ENCODE measurements at places on chromosomes 6 and 20.

DNA sequence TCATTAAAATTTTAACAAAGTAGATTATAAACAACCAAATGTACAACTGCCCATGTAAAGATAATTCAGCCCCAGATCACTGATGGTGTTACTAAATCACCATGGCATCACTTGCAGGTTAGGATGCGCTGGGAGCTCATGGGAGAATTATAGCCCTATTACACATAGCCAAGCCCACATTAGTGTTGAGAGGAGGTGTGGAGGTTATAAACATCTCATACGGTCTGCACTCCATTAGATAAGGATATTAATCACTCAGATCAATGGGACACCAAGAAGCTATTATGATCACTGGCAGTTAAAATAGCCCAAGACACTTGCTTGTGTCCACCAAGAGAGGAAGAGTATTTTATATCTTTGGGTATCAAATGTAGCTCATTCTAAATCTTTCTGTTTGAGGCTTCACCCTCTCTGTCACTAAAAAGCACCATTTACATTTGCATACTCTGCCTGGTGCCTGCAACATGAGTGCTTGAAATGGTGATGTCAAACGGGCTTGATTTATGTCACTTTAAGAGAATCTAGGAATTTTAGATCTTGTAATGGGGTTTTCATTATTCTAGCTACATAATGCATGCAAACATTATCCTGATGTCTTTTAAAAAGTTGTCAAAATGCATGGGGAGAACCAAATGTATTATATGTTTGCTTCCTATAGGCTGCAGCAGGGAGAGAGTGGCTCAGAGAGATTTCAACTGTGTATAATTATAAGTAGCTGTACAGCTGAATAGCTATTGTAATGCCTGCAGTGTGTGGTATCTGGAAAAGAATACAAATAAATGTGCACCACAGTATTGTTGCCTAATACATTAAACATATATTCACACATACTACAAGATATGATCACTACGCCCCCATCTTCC, 654.1 kb upstream of the MARCKS start:
- DNase-seq = no peak

DNA sequence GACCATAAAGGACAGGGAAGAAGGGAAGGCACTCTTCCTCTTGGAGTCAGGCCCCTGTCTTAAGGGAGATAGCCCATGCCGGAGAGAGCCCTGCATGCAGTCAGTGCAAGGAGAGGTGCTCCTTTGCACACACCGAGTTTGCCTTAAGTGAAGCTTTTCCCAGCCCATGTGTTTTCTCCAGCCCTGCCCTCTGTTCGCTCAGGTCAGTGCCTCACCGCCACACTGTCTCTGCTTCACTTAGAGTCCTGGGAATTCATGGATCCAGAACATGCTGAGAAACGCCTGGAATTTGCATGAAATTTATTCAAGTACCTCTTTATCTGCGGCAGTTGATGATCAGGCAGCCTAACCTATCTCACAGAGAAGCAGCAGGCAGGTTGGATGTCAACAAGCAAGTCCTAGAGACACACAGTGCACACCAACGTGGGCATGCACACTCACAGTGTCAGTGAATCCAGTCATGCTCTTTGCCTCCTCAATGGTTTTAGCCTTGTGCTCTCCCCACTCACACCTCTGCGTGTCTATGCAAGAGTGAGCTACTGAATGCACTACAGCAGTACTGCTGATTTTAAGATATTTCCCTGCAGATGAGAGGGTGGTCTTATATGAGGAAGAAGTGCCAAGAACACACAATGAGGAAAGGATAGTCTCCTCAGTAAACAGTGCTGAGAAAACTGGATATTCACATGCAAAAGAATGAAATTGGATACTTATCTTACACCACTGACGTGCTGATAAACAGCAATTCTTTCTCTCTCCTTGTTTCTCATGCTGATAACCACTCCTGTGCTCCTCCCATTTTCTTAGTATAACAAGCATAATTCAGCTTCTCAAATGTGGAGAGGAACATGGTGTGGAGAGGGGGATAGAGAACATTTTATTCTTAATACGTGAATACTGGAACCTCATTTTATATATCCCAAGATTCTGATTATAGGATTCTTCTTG, 295.1 kb upstream of the CDYL start:
- no peak for DNase-seq

DNA sequence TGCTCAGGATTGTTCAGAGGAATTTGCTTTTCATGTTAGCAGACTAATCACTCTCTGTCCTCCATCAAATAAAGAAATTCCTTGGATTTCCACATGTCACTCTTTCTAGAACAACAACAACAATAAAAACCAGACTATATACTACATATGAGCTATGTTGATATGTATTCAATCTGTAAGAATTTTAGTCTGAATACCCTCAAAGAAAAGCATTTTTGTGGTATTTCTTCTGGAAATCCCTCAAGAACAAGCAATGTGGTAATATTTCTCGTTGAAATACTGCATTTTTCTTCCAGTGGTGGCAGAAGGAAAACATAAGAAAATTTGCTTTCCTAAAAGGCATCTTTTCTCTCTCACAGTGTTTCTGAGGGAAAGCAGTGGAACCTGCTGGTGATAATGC, 312.6 kb upstream of the RSPO3 start:
- DNase-seq = no peak

- DNase-seq = no peak
Measured at GRCh38 chr6:139588734-139589593, 214.5 kb upstream of the CITED2 start.

- peak; percentile 30 for DNase-seq
Measured at GRCh38 chr6:137904822-137905617, 38.0 kb downstream of the TNFAIP3 start.

DNA sequence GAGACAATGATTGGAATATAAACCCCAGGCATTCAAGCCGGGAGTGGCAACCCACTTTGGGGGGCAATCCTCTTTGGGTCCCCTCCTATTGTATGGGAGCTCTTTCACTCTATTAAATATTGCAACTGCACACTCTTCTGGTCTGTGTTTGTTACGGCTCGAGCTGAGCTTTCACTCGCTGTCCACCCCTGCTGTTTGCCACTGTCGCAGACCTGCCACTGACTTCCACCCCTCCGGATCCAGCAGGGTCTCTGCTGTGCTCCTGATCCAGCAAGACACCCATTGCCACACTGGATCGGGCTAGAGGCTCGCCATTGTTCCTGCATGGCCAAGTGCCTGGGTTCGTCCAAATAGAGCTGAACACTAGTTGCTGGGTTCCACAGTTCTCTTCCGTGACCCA, 222.8 kb upstream of the MANEA start:
- no peak for DNase-seq

DNA sequence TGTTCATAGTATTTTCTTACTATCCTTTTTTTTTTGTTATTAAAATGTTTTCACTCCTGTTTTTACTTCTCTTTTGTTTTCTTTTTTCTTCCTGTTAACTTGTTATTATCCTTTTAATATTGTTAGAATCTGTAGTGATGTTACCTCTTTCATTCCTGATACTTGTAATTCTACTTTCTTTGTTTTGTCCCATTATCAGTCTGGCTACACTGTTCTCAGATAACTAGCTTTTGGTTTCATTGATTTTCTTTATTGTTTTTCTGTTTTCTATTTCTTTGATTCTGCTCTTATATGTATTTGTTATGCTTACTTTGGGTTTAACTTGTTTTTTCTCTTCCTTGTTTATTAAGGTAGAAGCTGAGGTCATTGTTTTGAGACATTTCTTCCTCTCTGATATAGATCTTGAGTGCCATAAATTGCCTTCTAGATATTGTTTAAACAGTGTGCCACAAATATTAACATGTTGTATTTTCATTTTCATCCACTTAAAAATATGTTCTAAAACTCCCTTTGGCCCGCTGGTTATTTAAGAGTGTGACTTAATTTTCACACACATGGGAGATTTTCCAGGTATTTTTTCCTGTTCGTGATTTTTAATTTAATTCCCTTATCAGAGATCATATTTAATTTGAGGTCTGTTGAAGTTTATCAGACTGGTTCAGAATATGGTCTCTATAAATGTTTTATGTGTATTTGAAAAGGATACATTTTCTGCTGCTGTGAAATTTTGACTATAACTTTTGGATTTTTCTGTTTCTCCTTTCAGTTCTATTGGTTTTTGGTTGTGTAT, 6.7 kb downstream of the XRN2 start:
- DNase-seq = no peak

DNA sequence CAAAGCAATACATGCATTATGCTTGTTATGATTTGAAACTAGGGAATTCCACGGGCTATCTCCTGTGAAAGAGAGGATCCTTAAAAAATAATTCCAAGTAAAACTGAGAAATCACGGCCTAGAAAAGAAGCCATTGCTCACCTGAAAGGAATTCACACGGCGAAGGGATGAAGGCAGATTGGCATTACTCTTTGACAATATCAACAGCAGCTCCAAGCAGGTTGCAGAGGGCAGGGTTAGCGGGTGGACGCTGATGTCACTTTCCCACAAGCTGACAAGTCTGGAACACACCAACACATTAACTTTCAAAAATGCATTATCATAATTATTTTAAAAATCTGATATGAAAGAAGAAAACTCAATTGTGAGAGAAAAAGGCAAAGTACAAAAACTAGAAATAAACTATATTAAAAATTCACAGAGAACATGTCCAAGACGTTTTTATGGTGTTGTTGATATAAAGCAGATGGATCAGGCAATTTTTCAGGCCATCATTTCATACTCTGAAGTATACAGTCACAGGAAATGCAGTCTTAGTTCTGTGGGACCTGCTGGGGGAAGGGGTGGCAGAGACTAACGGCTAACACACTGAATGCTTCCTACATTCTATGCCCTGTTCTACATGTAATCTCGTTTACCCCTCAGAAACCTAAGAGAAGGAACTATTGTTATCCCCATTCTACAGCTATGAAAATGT, 108.3 kb downstream of the UBE3D start:
- DNase-seq = peak; percentile 46

DNA sequence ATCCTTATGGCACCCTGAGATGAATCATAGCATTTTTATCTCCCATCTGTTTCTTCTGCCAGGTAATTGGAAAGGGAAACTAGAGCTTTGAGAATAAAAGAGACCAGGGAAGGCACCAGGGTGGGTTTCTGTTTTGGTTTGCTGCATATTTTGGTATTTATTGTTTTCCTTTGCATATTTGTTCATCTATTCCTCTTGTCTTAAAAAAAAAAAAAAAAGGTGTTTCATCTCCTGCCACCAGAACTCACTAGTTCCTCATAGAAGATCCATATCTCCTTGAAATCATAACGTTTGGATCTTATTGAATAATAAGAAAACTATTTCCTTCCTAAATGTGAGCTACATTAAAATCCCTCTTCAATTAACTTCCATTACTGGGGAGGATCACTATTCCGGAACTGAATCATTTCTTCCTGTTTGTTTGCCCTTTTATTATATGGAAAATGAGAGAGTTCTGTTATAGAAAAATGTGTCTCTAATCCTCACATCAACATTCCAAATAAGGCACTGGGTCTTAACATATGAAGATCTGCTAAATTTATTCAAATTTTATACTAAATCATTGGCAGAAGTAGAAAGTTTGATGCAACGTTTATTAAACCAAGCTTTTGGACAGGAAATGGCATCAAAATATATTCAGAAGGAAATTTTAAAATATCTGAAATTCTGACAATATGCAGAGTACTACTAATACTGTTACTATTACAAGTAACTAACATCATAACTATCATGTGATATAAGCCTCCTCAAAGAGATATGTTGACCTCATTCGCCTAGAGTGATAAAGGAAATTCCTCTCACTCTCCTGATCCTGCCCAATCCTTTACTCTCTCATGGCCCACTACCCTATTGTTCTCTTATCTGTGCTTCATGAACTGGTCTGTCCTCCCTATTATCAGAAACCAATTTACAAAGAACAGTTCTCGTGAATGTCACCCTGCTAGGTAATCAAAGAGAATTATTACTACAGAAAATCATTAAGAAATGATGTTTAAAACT, 229.4 kb upstream of the RSPO3 start:
- DNase-seq = no peak

- no peak for DNase-seq
Measured at GRCh38 chr6:42047213-42047590, 3.1 kb upstream of the TAF8 start.

DNA sequence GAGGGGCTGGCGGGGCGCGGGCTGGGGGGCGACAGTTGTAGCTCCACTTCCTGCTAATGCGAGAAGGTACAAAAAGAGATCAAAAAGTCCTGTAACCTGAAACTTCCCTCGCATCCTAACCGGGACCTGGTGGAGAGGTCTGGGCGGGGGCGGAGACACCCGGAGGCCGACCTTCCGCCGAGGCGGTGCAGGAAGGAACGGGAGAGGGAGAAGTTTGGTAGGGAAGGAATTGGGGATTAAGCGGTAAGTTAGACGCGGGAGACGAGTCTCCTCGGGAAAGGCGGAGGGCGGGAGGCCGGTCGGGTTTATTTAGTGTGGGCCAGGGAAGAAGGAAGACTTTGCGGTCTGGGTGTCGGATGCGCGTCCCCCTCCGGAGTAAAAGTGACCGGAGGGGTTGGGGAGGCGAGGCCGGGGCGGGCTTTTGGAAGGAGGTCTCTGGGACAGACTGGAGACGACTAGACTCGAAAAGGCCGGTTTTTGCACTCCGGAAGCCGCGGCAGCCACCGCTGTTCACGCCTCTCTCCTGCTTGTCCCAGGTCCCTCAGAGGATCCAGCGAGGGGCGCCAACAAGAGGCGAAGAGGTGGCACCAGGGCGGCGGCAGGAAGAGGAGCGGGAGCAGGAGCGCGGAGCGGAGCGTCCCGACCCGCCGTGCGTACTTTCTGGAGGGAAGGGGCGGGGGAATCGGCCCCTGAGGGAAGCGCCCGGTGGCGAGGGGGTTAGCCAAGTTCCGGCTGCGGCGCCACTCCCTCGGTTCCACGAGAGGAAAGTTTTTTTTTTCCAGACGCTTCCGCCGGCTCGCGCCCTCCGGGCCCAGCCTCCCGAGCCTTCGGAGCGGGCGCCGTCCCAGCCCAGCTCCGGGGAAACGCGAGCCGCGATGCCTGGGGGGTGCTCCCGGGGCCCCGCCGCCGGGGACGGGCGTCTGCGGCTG, 734 bp downstream of the TPBG start:
- peak; percentile 83 for DNase-seq

DNA sequence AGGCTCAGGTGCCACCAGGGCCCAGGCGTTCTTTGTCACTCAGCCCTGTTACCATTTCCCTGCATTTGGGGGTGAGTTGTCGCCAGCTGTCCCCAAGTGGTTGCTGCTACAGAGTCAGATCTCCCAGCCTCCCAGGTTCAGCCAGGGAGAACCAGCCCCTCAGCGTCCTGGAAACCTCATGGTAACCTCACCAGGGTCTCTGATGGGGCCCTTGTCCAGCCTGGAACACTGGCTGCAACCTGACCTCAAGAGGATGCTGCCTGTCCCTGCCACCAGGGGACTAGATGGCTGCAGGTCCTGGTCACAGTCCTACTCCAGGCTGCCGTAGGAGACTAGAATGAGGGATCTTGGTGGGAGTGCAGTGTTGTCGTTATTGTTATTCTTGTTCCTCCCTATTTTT, 228.3 kb upstream of the PDE10A start:
- no peak for DNase-seq

DNA sequence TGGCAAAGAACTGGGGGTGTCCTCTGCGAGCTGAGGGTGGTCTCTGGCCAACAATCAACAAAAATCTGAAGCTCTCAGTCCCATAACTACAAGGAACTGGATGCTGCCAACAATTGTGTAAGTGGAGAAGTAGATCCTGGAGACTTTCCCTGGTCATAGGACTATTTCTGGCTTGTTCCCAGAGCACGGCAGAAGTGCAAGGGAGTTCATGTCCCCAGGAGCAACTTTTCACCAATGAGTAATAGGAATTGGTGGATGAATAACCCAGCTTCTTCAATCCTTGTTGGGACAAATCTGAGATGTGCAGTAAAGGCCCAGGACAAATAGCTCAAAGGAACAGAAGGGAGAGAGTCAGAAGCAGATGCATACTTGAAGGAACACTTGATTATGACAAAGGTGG, 95.5 kb downstream of the QRSL1 start:
- no peak for DNase-seq
